NCI-H69 (cell line): ENCODE measurements at places on chromosomes 6 and 20.

DNA sequence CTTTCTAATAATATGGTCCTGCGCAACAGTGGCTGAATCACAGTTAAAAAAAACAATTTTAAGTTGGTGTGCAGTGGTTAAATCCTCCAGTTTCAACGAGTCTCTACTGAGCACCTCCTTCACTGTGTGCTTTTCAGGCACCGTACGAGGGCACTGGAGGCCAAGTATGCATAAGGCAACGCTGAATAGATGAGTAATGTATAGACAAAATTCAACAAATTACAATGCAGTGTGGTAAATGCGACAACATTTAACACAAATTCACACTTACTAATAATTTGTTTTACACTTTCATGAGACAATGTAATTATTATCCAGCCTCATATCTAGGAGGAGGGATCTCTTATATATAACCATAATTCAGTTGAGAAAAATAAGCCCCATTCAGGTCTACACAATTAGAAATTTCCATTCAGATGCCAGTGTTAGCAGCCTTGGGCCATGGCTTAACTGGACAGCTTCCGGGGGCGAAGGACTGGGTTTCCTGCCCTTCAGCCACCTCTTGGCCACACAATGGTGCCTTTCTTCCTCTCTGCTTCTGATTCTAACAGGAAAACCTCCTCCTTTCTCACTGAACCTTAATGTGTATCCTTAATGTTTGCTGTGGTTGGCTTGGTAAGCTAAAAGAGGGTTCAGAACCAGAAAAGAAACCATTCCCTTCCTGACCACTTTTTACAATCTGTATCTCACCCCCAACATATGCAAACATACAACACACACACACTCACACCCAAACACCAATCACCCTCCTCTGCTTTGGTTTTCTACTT lies 51.9 kb downstream of the B4GALT5 start:
- no peak for DNase-seq

- DNase-seq: no peak
Measured at GRCh38 chr6:75091467-75092190, 114.2 kb downstream of the COL12A1 start.

- no peak for DNase-seq
Measured at GRCh38 chr20:33964441-33964840, 29.3 kb upstream of the RALY start.

DNA sequence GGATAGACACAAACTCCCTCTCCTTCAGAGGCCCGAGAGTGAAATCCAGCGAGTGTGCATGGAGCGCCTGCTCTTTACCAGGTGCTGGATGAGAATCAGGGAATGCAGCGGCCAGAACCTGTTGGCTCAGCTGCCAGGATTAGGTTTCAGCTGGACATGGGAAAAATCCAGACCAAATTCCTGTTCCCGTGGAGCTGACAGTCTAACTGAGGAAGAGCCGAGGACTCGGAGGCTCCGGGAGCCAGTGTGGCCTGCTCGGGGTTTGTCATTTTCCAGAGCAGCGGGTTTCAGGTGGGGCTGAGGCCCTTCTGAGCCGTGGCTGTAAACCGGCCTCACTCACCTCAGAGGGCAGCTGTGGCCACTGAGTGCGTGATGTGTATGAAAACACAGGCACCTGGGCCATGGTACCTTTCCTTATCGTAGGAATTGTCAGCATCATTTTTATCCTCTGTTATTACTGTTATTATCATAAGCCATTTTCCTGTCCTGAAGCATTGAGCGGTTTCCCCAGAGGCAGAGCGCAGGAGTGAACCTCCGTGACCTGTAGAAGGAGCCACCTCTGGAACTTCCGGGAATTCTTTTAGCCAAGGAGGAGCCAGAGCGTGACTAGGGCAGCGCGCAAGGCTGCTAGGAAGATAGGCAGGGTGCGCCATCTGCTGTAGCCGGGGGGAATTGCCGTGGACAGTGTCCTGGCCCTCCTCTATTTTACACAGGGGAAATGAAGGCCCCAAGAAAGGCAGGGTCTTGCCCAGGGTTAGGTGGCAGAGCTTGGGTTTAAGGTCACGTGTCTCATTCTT lies 27.3 kb downstream of the PKIG start:
- DNase-seq: peak; percentile 85

GRCh38 chr6:29451471-29452193 lies 5.2 kb downstream of the OR11A1 start:
- DNase-seq: no peak

GRCh38 chr20:9912858-9913434 lies 74.1 kb upstream of the PAK5 start:
- DNase-seq: peak; percentile 73

DNA sequence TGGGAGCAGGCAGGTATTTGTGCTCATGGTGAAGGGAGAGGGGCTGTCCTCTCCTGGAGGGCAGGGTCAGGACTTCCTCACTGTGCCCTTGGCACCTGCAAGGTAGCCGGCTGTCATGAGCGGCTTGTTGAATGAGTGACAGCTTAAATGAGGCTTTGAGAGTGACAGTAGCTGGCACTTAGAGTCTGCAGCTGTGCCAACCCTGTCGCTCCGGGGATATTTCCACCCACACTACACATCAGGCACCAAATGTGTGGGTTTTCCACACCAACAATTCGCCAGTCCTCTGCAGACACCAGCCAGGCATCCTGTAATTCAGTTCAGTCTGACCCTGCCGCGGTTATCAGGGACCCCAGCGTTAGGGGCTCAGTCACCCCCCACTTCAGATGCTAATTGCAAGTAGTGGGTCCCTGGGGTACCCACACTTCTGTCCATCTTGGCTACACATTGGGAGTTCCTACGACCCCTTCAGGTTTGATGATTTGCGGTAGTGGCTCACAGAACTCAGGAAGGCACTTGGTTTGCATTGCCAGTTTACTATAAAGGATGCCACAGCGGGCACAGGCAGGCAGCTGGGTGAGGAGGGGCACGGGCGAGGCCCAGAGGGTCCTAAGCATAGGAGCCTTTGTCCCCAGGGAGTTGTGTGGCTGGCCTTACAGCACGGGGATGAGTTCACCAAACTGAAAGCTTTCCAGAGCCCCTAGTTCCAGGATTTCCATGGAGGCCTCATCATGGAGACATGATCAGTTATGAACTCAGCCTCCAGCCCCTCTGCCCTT lies 9.1 kb downstream of the MTG2 start:
- no peak for DNase-seq

- DNase-seq: peak; percentile 74
Measured at GRCh38 chr20:33667245-33667675, 517 bp downstream of the ACTL10 start.

- no peak for DNase-seq
Measured at GRCh38 chr6:8623441-8623840, 188.1 kb upstream of the SLC35B3 start.

DNA sequence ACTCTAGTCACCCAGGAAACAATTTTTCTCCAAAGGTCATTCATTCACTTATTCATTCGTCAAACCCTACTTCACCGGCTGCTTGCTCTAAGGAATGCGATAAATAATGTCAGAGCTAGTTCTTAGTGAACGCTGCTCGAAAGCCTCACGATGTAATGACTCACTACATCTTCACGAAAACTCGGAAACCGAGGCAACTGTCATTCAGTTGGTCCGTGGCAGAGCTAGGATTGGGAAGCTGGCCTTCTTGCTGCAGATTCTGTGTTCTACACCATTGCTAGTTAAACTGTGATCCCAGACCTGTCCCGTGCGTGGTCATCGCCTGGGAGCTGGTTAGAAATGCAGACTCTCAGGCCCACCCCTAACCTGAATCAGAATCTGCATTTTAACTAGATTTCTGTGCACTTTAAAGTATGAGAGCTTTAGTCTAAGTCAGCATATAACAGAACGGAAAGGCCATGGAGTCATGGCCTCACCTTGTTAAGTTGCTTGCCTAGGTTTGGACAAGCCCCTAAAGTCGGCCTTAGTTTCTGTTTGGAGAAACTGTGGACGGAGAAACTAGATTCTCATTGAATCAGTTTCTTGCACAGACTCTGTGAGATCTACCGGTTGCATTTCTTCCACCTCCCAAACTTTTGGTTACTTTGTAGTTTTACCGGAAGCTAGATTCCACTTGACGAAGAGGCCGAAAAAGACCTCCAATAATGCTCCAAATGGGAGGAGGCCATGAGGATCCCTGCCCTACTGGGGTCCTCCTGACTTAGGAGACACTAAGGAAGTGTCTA lies 651 bp upstream of the CCND3 start:
- DNase-seq: no peak

- DNase-seq: no peak
Measured at GRCh38 chr6:36542041-36542440, 5.2 kb downstream of the STK38 start.

DNA sequence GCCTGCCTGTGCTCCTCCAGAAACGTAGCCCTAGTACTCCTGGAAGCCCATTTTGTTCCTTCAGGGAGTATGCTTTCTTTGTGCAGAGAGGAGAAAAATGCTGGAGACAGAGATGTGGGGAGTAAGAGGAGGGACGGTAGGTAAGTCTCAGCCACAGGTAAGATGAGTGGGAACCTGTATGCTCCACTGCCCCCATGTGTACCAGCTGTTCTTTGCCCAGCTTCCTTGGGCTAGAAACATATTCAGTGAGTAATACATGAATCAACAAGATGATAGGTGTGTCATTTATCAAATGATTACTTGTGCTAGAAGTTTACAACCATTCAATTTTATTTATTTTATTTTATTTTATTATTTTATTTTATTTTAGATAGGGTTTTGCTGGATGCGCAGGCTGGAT lies 13.6 kb upstream of the CEP85L start:
- DNase-seq: peak; percentile 39

GRCh38 chr20:20573797-20574196 lies 138.6 kb downstream of the RALGAPA2 start:
- DNase-seq: peak; percentile 39
